Temporal lobe (tissue), 4 donors: ENCODE measurements at places on chromosomes 1 and 21. TPM values are rescaled to one million over a fixed set of nuclear protein-coding genes. Genes with fewer than 3 reads are reported as not detected.

C21orf91 gene
- total RNA-seq, result 8.6 TPM

C4BPA gene
- not detected for total RNA-seq

SLFNL1 gene
- 0.49 TPM for total RNA-seq

NR5A2 gene
- 0.25 TPM for total RNA-seq

RGSL1 gene
- not detected for total RNA-seq

PLEKHN1 gene
- not detected for total RNA-seq

ACKR1 gene
- 2.5 TPM for total RNA-seq

C1orf53 gene
- total RNA-seq, result 1.5 TPM

SCAF4 gene
- total RNA-seq, result 8.1 TPM

LRRC38 gene
- total RNA-seq, result under 0.01 TPM

FALEC gene
- not detected for total RNA-seq

GPA33 gene
- total RNA-seq, result not detected

HP1BP3 gene
- total RNA-seq, result 375 TPM
